ENCODE measurements at places on chromosomes 6 and 20.

GRCh38 chr6:28727559-28728211, 196.1 kb downstream of the TRIM27 start:
- no peak for DNase-seq

DNA sequence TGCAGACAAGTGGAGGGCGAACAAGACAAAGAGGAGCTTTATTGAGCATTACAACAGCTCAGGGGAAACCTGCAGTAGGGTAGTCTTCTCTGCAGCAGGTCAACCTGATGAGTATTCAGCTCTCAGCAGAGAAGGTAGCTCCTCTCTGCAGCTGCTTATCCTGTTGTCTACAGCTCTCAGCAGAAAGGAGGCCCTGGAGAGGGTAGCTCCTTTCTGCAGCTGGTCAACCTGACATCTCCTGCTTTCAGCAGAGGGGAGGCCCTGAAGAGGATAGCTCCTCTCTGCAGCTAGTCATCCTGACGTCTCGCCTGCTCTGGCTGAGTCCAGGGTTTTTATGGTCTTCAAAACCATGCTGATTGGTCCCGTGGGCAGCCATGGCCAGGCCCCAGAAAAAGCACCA, 113.6 kb downstream of the CD24 start:
- no peak for DNase-seq

- DNase-seq, result no peak
These were observed 151.2 kb upstream of the PTPN1 start for GRCh38 chr20:50358971-50359370.

GRCh38 chr20:22686097-22686496, 101.7 kb upstream of the FOXA2 start:
- DNase-seq, result no peak

GRCh38 chr6:11236076-11236750, 3.7 kb upstream of the NEDD9 start:
- no peak for DNase-seq

- no peak for DNase-seq
These were observed 142.0 kb upstream of the GMDS start for GRCh38 chr6:2387445-2387844.

- DNase-seq, result no peak
These were observed 504.3 kb upstream of the SLC35B3 start for GRCh38 chr6:8939615-8940014.

DNA sequence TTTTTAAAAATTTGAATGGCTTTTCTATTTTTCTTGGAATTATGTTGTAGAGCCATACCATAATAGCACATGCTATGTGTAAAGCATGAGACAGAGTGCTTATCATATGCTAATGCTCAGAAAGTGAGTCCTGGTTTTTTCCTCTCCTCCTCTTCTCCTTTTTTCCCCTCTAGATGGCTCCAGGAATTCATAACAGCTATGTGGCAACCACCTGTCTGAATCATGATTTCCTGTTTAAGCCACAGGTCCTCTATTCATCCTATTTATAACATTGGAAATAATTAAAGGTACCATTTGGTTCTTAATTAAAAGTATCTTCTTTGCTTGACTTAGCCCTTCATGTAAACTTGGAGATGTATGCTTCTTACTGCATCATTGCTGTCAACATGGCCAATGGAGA, 260.0 kb upstream of the MAP3K7 start:
- DNase-seq, result no peak

- no peak for DNase-seq
These were observed 4.2 kb upstream of the TTPAL start for GRCh38 chr20:44471481-44471882.

DNA sequence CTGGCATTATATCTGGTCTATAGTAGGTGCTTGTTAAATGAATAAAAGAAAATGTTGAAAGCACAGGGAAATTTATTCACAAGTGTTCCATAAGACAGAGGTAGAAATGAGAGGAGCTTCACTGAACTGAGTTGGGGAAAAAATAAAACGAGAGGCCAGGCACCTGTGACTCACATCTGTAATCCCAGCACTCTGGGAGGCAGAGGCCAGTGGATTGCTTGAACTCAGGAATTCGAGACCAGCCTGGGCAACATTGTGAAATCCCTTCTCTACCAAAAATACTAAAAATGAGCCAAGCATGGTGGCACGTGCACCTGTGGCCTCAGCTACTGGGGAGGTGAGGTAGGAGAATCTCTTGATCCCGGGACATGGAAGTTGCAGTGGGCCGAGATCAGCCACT, 28.1 kb upstream of the IBTK start:
- DNase-seq, result no peak

DNA sequence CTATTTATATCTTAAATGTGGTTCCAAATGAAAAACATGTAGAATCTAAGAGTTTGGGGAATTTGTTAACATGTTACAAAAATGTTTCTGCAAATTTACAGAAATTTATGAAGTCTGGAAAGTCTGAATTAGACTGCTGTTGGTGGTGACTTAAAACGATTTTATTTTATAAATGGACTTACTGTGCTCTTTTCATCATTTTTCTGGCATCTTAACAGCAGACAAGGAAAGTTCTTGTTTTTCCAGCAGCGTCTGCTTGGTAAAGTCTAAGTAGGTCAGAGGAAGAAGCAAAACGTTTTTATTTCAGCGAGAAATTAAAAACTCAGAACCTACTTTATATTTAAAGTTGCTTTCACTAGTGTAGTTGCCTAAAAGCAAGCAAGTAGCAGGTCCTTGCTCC, 48.6 kb upstream of the COL9A1 start:
- no peak for DNase-seq

GRCh38 chr20:5844063-5844681, 94.0 kb downstream of the SHLD1 start:
- peak; percentile 67 for DNase-seq

- DNase-seq, result no peak
These were observed 212.7 kb upstream of the FOXA2 start for GRCh38 chr20:22797103-22797502.

- DNase-seq, result no peak
These were observed 29.0 kb downstream of the PTPRA start for GRCh38 chr20:2902291-2902690.

- no peak for DNase-seq
These were observed 340.0 kb upstream of the PRDM1 start for GRCh38 chr6:105746130-105746505.

DNA sequence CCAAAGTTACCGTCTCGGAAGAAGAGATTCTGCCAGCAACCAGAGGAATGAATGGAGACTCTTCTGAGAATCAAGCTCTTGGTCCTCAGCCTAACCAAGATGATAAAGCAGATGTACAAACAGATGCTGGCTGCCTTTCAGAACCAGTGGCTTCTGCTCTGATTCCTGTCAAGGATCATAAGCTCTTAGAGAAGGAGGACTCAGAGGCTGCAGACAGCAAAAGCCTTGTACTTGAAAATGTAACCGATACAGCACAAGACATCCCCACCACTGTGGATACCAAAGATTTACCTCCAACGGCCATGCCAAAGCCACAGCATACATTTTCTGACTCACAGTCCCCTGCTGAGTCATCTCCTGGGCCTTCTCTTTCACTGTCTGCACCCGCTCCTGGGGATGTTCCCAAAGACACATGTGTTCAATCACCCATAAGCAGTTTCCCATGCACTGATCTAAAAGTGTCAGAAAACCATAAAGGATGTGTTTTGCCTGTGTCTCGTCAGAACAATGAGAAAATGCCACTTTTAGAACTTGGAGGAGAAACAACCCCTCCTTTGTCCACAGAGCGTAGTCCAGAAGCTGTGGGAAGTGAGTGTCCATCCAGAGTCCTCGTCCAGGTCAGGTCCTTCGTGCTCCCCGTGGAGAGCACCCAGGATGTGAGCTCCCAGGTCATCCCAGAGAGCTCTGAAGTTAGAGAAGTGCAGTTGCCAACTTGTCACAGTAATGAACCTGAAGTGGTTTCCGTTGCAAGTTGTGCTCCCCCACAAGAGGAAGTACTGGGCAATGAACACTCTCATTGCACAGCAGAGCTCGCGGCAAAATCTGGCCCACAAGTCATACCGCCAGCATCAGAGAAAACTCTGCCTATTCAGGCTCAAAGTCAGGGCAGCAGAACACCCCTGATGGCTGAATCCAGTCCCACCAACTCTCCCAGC, 109.6 kb downstream of the RTN4IP1 start:
- DNase-seq, result peak; percentile 85

- DNase-seq, result no peak
These were observed 8.2 kb upstream of the QKI start for GRCh38 chr6:163406366-163406765.

DNA sequence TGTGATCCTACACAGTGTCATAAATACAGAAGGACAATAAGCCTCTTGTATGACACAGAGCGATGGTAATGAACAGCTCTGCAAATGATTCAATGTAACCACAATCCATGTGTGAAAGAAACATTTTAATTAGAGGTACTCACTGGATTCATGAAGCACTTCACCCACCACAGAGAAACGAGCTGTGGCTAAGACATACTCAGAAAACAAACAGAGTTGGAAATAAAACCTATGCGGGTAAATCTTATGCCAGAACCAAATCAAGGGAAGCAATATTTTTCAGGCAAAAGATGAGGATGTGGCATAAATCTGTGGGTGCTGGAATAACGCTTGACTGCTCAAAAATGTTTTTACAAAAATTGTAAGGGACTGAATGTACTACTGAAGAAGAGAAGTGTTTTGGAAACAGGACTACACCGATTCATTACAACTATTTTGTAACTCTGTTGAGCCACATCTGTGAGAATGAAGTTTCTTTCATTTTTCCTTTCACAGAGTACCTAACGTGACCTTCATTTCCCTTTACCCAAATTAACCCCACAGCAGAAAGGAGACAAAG, 112.1 kb downstream of the WDR27 start:
- DNase-seq, result no peak

DNA sequence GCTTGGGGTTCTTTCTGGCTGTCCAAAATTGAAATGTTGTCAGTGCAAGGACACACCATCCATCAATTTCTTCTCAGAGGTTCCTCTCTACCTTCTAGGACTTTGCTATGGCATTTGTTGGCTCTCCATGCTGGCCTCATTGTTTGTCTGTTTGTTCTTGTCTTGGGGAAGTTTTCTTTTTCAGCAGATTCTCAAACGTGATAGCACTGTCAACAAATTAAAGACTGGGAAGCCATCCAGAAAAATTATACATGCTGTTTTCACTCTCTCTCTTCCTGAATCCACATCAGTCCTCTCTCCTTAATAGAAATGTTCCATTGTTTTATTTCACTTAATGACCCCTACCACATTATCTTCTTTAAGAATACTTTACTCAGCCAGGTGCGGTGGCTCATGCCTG, 130.4 kb downstream of the PCSK2 start:
- no peak for DNase-seq

- DNase-seq, result peak; percentile 70
These were observed at the start of gene SFT2D1 for GRCh38 chr6:166342349-166343149. TSS of gene SFT2D1 (minus strand) at chr6:166342545. CDS start at chr6:166342481, 64 bp downstream.

DNA sequence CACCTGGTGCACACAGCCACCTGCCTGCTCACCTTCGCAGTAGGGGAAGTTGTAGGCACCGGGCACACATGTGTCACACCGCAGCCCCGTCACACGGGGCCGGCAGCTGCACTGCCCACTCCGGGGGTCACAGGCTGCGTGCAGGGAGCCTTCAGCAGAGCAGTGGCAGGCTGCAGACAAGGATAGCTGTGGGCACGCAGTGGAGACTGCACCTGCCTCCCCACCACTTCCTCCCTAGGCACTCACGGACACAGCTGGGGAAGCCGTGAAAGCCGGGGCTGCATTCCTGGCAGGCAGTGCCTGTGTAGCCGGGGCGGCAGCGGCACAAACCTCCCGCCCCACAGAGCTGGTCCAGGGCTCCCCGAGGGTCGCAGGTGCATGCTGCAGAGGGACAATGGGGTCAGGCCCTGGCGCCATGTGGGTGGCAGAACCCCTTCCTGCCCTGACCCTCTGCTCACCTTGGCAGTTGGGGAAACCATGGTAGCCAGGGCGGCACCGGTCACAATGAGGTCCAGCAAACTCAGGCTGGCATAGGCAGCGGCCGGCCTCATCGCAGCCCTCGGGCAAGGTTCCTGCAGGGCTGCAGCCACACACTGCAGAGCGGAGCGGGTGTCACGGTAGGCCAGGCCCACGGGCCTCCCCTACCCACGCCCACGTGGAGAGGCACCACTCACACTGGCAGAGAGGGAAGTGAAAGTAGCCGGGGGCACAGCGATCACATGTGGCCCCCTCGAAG, 29.4 kb downstream of the LAMA5 start:
- no peak for DNase-seq

DNA sequence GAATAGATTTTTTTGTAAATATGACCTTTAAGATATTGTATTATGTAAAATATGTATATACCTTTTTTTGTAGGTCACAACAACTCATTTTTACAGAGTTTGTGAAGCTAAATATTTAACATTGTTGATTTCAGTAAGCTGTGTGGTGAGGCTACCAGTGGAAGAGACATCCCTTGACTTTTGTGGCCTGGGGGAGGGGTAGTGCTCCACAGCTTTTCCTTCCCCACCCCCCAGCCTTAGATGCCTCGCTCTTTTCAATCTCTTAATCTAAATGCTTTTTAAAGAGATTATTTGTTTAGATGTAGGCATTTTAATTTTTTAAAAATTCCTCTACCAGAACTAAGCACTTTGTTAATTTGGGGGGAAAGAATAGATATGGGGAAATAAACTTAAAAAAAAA, 130.9 kb downstream of the SULF2 start:
- DNase-seq, result no peak

GRCh38 chr6:181049-181654, 111.1 kb upstream of the DUSP22 start:
- no peak for DNase-seq

GRCh38 chr6:28747631-28748157, 176.1 kb downstream of the TRIM27 start:
- no peak for DNase-seq

GRCh38 chr6:14738933-14739332, 506.9 kb upstream of the JARID2 start:
- no peak for DNase-seq

GRCh38 chr6:44192428-44193041, 24.2 kb upstream of the MYMX start:
- no peak for DNase-seq

DNA sequence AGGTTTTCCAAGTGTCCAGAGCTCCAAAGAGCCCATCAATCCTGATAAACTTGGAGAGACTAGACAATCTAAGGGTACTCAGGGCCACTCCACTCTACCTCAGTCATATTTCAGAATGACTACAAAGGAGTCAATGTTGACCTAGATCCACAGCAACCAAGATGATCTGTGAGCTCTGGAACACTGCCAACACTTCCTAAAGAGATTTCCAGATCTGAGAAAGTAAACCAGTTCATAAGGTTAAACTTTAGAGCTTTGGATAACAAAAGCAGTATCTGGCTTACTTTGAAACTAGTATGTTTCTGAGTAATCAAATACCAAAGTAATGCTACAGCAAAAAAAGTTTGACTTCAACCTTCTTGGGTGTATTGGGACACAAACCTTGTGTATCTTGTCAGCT, 122.7 kb downstream of the BTBD9 start:
- no peak for DNase-seq

DNA sequence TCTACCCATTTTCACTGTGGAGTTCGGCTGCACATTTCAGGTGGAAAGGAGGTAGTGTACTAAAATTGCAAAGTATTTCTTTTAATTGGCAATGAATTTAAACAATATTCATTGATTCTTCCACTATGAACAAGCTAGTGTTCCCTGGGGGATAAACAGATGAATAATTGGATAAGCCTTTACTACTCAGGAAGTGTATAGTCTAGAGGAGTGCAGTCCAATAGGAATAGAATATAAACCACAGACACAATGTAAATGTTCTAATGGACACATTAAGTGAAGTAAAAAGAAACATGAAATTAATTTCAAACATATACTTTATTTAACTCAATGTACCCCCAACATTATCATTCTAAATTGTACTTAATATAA, 28.7 kb downstream of the SGK1 start:
- DNase-seq, result no peak

GRCh38 chr6:151659212-151659611, 148.3 kb upstream of the ESR1 start:
- no peak for DNase-seq

Measured in GM12864 (cell line).